ENCODE measurements at places on chromosomes 6 and 20.

DNA sequence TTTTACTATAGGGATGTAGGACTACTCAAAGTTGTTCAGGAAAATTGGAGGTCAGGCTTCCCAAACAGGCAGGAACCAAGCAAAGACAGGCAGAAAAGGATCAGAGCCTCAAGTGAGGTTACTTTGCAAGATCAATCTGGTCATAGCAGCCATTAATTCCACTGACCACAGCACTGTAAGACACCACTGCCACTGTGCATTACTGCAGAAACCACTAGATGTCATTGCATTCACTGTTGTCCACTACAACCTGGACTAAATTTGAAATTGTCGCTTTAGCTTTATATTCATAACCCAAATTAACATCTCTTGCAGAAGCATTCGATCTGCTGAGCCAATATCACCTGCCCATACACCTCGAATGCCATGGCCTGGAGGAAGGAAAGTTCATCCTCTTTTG lies 126.9 kb upstream of the UFL1 start:
- DNase-seq, result no peak

GRCh38 chr6:140140891-140141290 lies 766.4 kb upstream of the CITED2 start:
- no peak for DNase-seq

DNA sequence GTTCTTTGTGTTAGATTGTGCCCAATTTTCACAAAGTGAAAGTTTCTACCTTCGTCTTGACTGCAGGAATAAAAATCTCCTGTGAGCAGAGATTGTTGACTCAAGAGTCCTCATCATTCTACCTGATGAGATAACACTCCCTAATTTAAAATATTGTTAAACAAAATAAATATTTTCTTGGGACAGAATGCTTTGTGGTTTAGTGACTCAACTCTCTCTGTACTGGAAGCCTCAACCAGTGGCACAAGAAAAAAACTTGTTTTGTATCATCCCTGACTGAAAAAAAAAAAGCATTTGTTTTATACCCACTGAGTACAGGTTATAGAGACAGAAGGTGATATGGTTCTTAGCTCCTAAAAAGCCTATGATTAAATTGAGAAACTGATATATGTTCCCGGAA lies 78.9 kb downstream of the CRYBG1 start:
- no peak for DNase-seq

- no peak for DNase-seq
These were observed 9.6 kb upstream of the PKIG start for GRCh38 chr20:44572551-44573500.

- peak; percentile 73 for DNase-seq
These were observed at the start of gene IRF4 for GRCh38 chr6:391559-392440. Gene IRF4, plus strand, starts transcription at chr6:391752. Its CDS starts 1,401 bp downstream, at chr6:393153.

GRCh38 chr6:4567141-4567540 lies 209.1 kb upstream of the CDYL start:
- DNase-seq, result no peak

DNA sequence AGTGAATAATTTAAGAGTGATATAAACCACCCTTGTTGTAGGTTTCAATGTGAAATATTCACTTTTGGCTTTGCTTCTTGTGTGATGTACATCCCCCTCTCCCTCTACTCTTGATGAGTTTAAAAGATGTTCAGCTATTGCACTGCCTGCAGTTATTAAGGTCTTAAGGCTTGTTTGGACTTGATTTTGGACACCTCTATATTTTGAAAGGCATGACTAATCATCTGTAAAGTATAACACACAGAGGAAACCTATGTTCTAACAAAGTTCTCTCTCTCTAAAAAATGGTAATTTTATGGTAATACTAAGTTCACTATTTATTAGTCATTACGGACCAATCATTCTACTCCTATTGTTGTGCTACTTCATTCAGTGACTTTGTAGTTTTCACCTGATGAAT lies 1719.9 kb downstream of the GRIK2 start:
- no peak for DNase-seq

- no peak for DNase-seq
These were observed 19.1 kb upstream of the LOC128125822 start for GRCh38 chr6:63553208-63553607.
